OCI-M1 (cell line): ENCODE measurements at places on chromosomes 12 and 14.

DNA sequence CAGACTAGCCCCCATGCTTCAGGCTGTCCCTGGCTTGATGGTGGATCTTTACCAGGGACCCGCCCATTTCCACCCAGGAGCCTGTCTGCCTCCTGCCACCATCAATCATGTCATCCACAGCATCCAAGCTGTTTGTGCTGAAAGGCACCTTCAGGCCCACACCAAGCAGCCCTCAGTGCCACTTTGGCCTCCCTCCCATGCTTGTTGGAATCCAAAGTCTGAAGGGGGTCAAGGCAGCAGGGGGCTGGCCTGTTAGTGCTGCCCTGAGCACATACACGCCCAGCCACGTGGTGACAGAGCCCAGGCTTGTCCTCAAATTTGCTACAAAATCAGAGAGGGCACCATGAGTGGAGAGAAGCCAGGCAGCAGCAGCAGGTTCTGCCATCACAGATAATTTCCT is 1146.8 kb downstream of the FSCB start:
- DNase-seq, result no peak

GRCh38 chr14:22781301-22781991 is 15.0 kb downstream of the OXA1L start:
- no peak for DNase-seq

- DNase-seq, result no peak
Measured at GRCh38 chr12:12019881-12020280, 50.9 kb upstream of the BCL2L14 start.

- DNase-seq, result no peak
Measured at GRCh38 chr14:99924379-99924778, 131.2 kb downstream of the EML1 start.

- DNase-seq, result peak; percentile 5
Measured at GRCh38 chr14:50320283-50320682, 8.2 kb downstream of the DMAC2L start.

DNA sequence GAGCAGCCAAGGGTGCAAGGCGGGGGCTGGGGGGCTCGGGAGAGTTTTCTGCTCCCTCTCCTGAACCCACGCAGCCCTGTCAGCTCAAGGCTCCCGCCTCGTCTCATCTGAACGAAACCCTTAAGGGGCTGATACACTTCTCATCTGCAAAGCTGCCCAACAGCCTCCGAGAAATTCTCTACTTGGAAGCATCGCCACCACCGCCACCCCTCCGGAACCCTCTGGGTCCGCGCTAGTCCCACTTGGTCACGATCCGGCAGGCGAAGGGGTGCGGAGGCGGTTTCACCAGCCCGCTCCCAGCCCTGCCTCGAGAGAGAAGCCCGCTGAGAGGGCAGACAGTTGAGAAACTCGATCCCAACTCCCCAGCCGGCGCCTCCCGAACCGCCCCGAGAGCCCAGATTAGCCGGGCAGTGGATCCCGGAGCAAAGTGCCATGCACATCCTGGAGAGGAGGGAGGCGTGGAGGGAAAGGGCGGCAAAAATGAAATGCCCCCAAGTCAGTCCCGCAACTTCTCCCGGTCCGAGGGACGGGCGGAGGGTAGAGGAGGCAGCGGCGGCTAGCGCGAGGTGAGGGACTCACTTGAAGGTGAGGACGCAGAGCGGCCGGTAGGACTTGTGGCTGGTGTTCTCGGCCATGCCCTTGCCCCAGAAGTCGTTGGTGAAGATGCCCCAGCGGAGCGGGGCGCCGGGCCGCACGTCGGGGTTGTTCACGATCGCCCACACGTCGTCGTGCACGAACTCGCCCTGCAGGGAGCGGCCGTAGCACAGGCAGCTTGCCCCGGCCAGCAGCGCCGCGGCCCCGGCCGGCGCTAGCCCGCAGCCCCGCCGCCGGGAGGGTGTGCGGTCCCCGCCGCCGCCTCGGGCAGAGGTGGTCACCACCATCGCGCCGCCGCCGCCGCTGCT is 620 bp downstream of the TMTC1 start:
- no peak for DNase-seq

DNA sequence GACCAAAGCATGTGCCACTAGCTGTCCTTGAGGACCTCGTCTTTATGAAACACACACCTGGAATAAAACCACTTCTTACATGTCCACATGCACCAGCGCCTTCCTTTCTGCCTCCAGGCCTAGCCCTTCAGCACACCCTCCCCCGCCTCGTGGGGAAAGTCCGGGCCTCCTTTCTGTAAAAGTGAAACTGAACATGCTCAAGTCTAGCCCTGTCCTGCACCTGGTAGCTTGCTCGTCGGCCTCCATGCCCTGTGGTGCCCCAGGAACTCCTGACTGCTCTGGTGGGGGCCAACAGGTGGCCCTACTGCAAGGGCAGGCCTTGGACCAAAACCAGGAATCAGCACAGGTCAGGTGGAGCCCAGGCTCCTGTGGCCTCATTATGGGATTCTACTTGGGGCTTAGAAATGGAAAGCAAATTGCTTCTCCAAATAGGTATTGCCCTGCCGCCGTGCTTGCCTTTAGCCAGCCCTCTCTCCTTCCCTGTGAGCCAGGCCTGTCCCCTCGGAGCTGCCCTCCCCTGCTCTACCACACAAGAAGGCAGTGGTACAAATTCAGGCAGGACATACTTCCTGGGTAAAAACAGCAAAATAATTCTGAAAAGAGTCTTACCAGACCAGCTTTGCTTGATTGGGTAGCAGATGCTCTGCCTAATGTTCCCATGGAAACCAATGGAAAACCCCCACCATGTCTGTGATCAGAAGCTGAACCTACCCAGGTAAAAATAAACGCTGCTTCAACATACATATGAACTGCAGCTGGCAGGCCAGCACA is 43.5 kb downstream of the ERH start:
- peak; percentile 61 for DNase-seq

- DNase-seq, result peak; percentile 28
Measured at GRCh38 chr12:47221256-47222023, 141.7 kb upstream of the AMIGO2 start.

GRCh38 chr14:23580152-23580926 is 1.7 kb upstream of the JPH4 start:
- DNase-seq, result no peak

DNA sequence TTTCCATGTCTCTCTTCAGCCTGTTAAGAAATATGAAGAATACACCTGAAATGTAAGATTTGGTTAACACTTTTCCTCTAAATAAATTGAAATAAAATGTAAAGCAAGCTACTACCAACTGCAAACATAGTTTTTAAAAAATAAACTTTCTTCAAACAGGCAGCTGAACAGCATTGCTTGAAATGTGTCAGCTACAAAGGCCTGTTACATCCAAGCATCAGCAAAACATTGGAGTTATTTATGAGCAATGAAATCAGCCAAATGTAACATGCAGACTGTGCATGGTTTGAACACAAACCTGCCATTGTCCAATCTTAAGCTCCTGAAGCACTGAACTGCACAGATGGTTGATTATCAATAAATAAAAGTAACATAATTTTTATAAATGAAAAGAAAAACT is 291.3 kb downstream of the ACSS3 start:
- no peak for DNase-seq

- no peak for DNase-seq
Measured at GRCh38 chr12:10186299-10186698, 7.5 kb downstream of the TMEM52B start.

DNA sequence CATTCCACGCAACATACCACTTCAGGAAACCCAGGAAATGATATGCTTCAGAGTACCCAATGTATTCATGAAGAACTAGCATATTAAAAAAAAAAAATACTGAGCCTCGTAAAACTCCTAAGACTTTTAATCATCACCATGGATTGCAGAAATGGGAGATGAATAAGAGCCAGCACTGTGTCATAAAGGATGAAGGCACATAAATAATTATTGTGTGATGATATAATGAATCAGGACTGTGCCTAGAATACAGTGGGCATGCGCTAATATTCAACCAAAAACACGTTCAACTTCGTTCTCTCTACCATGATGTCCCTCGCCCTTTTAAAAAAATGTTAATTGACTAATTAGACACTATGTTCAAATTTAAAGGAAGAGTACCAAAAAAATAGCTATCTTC is 68.7 kb downstream of the CIT start:
- no peak for DNase-seq

GRCh38 chr12:93618891-93619410 is 46.5 kb downstream of the SOCS2 start:
- DNase-seq, result no peak

- no peak for DNase-seq
Measured at GRCh38 chr12:123064366-123064765, 83.9 kb downstream of the ARL6IP4 start.

DNA sequence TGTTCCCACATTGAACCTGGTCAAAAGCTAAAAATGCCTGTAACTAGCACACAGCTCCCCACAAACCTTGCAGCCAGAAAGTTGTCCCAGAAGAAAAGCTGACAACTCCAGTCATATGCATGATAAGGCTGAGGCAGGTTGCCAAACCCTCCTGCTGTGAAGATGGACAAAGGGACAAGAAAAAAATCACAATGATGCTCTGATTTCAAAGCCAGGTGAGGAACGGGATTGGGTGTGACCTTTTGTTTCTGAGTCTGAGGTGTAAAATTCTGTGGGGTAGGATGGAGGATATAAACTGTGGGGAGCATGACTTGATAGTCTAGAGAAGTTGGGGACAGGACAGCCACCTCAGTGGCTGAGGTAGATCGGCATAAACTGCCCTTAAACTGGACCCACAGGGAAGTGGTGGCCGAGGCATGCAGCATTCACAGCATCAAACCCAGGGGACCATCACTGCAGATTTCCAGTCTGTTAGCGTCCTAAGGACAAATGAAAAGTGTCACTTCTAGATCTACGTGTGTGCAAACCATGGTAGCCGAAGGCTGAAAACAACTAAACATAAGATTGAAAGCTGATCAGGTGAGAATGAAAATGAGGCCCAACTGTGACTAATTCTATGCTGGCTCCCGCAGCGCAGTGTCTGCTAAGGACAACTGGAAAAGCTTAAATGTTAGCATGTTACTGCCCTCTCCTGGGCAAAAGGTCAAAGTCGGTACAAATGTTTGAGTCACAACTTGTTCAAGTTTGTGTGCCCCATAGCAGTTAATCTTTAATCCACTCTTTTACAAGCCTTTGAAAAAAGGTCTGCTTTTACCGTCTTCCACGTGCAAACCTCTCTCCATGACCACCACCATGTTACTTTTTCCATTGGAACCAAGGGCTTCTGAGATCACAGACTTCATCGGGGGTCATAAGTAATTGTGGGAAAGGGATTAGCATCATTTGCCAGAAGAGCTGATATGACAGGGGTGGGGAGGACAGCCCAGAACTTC is 39.8 kb downstream of the GRIN2B start:
- peak; percentile 56 for DNase-seq

GRCh38 chr12:113058553-113058952 is 2.0 kb downstream of the DTX1 start:
- DNase-seq, result no peak

DNA sequence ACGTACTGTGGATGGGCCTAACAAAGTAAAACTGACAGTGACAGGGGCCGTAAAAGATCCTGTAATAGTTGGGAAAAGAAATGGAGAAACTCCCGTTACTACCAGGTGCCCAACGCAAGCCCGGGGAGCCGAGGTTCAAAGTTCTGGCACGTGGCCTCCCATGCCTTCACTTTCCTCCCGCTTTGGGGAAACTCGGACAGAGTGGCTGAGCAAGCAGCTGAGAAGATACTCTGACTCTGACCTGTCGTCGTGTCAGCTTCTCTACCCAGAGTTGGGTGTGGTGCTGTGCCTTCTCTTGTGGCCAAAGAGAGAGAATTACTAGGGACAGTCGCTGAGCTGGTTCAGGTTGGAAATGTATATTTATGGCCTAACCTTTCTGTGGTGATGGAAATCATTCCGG is 1.7 kb downstream of the B4GALNT3 start:
- DNase-seq, result no peak

- DNase-seq, result peak; percentile 63
Measured at GRCh38 chr14:47917344-47917954, 242.0 kb upstream of the MDGA2 start.

- no peak for DNase-seq
Measured at GRCh38 chr14:80358112-80358511, 146.8 kb upstream of the DIO2 start.

DNA sequence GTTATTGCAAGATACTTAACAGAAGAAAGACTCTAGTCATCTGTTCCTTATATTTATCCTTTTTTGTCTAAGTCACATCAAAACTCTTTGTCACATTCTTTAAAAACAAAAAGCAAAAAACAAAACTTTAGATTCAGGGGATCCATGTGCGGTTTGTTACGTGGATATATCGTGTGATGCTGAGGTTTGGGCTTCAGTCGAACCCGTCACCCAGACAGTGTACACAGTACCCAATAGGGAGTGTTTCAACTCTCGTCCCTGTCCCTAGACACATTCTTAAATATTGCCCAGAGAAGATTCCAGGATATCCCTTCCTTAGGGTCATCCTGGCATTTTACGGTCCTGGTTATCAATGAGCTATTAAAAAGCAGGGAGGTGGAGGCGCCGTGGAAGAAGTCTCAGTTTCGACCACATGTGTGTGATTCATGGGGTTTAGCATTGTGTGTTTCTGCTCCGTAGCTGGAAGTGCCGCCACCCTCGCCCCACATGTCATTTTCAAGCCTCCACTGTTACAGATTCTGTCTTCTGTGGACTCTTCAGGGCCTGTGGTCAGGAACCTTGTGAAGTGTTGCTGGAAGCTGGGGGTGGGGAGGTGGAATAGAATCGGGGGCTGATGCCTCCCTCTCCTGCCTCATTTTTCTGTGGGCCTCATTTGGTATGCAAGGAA is 19.9 kb downstream of the CCND2 start:
- no peak for DNase-seq

GRCh38 chr12:62264706-62265105 is 4.5 kb downstream of the USP15 start:
- DNase-seq, result peak; percentile 72

DNA sequence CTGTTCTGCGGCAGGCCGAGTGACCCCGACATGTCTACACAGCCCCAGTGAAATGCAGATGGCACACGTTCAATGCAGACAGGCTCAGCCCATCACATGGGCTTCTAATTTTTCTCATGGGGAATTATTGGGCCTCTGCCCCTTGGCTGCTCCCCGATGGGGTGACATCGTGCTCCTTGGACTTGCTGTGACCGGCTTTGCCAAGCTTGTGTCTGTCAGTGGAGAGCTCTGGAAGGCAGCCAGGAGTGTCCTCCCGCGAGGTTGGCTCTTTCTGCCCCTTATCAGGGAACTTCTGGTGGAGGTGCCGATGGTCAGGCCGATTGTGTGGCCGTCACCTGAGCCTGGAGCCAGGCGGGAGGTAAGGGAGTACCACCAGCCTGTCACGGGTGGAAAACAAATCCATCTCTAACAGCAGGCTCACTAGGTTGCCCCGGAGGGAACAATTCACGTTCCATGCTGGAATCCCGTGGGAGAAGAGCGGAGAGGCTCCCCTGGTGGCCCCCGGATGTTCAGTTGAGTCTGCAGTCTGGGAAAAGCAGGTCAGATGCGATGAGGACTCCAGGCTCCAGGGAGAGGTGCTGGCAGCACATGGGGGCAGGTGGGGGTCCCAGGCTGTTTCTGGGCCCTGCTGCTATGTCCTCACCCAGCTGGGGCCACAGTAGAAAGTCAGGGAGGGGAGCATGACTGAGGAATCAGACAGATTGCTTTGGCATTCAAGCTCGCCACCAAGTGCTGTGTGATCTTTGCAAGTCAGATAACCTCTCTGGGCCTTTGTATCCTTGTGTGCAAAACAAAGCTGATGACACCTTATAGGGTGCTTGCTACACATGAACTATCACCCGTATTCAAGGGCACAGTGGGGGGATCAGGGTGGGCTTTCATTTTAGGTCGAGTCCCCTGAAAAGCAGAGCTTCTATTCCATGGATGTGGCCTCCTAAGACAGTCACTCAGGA is 43.2 kb upstream of the EML1 start:
- no peak for DNase-seq
